ENCODE measurements at places on chromosomes 4 and X. TPM values are rescaled to one million over a fixed set of nuclear protein-coding genes. Genes with fewer than 3 reads are reported as not detected.

DNA sequence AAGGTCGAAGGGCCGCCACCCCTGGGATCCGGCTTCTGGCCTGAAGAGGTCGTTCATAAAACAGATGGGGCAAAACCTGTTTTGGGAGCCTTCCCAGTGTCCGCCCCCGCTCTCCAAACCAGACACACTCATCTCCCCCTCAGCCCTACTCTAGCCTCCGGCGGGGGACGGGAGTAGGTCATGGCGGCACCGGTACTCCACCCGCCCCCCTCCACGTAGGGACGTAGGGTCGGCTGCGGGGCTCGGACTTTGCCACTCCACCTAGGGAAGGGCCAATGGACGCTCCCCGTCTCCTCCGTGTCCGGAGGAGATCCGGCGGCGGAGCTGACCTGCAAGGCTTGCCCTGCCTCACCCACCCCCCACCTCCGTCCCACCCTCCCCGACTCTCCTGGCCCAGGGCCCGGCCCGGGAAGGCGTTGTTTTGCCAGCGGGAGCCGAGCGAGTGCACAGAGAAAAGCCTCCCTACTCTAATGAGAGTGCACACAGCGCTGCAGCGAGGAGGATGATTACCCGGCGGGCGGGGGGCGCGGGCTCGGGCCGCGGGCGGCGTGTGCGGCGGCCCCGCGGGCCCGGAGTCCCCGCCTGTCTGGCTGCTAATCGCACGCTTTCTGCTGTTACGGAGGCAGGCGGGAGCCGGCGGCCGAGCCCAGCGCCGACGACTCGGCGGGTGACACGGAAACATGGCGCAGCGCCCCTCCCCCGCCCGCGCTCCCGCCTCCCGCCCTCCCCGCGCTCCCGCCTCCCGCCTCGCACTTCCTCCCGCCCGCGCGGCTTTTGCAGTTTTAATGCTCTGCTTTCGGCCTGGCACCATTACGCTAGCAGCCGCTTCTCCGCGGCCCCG lies 8.3 kb upstream of the BCOR start:
- peaks cover 6% of the 10 kb centered on the region for H3K4me1 ChIP-seq
- H3K4me3 ChIP-seq, result peak overlapping the region; percentile 75
- no peaks in the 10 kb centered on the region for H3K27me3 ChIP-seq
- peak overlapping the region; percentile 72 for H3K27ac ChIP-seq

DNA sequence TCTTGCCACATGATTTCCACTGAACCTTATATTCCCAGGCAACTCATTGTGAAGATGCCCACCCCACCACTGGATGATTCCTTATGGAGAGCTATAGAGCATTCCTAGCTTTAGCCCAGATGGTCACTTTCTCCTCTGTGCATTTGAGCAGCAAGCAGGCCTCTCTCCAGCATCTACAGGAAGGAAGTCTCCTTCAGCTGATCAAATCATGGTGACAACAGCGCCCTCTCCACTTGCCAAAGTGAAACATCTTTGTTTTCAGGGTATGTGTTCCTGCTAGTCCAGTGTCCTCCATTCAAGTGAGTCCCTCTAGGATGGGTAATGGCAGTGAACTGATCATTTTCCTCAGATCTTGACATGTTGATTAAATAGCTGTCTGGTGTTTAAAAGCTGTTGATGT lies 10.9 kb upstream of the SYTL5 start:
- H3K4me1 ChIP-seq, result no peaks in the 10 kb centered on the region
- no peak overlapping the region for H3K4me3 ChIP-seq
- DNase-seq, result no peak
- no peaks in the 10 kb centered on the region for H3K36me3 ChIP-seq
- no peak overlapping the region for H3K27ac ChIP-seq

DNA sequence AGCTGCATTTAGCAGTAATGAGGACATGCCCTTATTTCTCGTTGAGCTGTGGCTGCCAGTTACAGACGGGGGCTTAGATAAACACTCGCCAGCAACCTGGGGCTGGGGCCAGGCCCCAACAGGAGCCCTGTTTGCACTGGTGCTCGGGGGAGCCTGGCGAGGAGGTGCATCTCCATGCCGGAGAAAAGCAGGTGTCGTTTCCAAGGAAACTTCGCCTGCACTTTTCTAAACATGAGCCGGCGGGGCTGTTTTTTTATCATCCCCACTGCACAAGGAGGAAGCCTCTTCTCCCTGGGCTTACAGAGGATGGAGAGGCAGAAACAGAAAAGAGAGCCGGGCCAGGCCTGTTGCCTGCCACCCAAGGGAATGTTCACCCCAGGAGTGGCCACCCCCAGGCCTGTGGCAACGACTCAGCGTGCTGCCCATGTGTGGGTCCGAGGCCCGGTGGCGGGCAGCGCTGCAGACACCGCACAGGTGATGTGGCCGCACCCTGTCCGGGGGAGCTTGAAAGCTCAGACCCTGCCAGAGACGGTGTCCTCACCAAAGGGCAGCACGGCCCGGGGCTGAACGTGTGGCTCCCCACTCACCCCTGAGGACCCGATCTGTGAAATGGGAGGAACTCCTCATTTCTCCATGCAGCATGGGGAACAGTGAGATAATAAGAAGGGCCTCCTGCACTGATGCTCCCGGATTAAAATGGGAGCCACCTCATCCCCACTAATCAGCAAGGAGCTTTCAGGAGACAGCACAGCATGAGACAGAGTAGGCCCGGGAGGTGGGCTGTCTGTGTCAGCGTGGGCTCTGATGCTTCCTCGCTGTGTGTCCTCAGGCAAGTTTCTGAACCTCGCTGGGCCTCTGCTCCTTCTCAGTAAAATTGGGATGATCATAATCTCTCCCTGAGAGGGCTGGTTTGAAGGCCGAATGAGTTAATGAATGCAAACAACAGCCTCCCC lies 33.8 kb upstream of the ADRA2C start:
- H3K27me3 ChIP-seq, result peaks cover 7% of the 10 kb centered on the region
- H3K27ac ChIP-seq, result no peak overlapping the region
- H3K36me3 ChIP-seq, result no peaks in the 10 kb centered on the region
- no peak for DNase-seq

DNA sequence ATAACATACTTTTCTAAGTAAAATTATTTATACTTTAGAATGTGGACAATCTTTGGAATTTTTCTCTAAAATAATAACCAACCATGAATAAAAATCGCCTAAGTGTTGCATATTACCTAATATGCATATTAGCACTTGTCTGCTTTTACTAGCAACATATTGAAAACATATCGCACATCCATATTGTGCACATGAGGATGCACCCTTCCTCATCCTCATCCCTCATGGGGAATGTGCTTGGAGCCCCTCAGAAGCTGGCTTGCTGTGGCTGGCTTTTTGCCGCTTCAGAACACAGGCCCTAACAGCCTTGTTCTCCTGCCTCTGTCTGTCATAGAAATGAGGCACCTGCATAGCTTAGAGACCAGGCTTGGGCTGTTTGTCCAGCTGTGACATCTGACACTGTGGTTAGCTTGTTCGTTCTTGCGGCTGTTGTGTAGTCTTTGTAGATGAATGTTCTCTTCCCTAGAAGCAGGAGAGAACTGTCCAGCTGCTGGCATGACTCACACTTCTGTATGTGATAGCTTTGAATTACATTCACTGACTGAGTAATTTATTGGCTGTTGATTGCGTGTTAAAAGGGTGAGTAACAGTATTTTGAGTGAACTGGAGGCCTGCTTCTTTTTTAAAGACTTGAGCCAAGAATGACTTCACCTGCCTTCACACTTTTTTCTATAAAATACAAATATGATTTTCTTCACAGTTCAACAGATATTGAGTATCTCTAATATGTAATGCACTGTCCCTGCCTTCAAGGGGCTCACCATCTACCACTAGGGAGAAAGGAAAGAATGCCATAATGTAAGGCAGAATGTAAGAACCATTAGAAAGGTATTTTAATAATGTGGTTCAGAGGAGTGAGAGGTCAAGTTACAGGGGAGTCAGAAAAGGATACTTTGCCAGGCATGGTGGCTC lies 81.9 kb downstream of the HMGB2 start:
- no peaks in the 10 kb centered on the region for H3K27me3 ChIP-seq
- no peak overlapping the region for H3K27ac ChIP-seq
- DNase-seq, result peak; percentile 62

DNA sequence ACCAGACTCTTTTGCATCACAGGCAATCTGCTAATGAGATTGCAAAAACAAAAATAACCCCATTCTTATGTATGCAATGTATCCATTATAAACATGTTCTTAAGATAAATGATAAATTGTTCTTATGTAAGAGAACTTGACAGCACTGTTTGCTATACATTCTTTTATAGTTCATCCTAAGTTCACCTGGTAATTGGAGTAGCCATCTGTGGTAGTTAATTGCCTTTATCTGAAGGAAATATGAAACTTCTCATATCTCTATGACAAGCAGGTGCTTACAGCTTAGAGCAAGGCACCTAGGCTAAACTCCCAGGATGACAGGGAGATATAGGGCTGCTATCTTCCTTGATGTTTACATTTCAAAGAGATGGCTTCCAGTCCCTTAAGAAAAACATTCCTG lies 21.3 kb upstream of the CLCN5 start:
- no peak overlapping the region for H3K27ac ChIP-seq
- peaks cover 10% of the 10 kb centered on the region for H3K36me3 ChIP-seq
- no peak for DNase-seq
- H3K4me1 ChIP-seq, result no peaks in the 10 kb centered on the region
- H3K27me3 ChIP-seq, result peaks cover 30% of the 10 kb centered on the region

GRCh38 chr4:184292877-184293276 lies 75.2 kb upstream of the ENPP6 start:
- H3K4me1 ChIP-seq, result peaks cover 15% of the 10 kb centered on the region
- DNase-seq, result no peak
- no peak overlapping the region for H3K4me3 ChIP-seq
- H3K27me3 ChIP-seq, result no peaks in the 10 kb centered on the region
- no peaks in the 10 kb centered on the region for H3K36me3 ChIP-seq

GRCh38 chrX:39532761-39533160 lies 565.0 kb downstream of the BCOR start:
- peaks cover 36% of the 10 kb centered on the region for H3K27me3 ChIP-seq
- no peaks in the 10 kb centered on the region for H3K4me1 ChIP-seq
- H3K36me3 ChIP-seq, result no peaks in the 10 kb centered on the region
- H3K4me3 ChIP-seq, result no peak overlapping the region
- no peak overlapping the region for H3K27ac ChIP-seq

DNA sequence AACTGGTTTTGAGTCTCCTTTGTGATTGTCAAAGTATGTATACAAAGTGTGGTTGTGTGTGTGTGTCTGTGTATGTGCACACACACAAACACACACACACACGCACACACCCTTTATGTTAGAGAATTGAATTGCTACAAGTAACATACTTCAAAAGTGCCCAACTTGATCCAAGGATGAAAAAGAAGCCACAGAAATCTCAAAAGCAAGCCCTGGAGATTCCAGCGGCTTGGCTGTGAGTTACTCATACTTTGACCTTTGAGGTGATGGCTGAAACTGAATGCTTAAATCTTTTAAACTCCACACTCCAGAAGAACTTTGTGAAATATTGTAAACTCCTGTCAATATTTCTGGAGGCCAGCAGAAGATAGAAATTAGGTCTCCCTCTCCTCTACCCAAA lies 168.4 kb upstream of the NRK start:
- no peaks in the 10 kb centered on the region for H3K27me3 ChIP-seq
- H3K27ac ChIP-seq, result no peak overlapping the region
- no peaks in the 10 kb centered on the region for H3K36me3 ChIP-seq

DNA sequence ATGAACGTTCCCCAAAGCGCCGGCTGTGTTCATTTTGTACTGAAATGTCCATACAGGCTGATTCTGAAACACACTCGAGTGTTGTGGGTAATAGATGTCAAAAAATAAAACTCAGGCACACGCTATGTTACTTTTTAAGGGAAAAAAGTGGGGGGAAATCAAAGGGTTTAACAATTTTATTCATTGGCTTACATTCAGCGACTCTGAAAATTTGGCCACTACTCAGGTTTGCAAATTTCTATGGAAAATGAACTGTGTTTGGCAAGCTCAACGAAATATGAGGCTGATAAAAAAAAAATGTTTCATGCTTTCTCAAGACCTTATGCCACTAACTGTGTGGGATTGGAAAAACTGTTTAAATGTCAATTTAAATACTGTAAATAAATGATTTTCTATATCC lies 18.5 kb downstream of the AMELX start:
- no peak for DNase-seq
- H3K27ac ChIP-seq, result no peak overlapping the region
- no peak overlapping the region for H3K4me3 ChIP-seq
- H3K27me3 ChIP-seq, result no peaks in the 10 kb centered on the region
- H3K4me1 ChIP-seq, result no peaks in the 10 kb centered on the region
- H3K36me3 ChIP-seq, result no peaks in the 10 kb centered on the region

- peaks cover 17% of the 10 kb centered on the region for H3K27me3 ChIP-seq
- DNase-seq, result no peak
- H3K36me3 ChIP-seq, result no peaks in the 10 kb centered on the region
- no peak overlapping the region for H3K27ac ChIP-seq
These were observed 5.3 kb upstream of the FGA start for GRCh38 chr4:154595807-154596206.

- H3K4me3 ChIP-seq, result no peak overlapping the region
- no peak for DNase-seq
- H3K36me3 ChIP-seq, result peaks cover 4% of the 10 kb centered on the region
- H3K27me3 ChIP-seq, result peaks cover 57% of the 10 kb centered on the region
- peaks cover 9% of the 10 kb centered on the region for H3K4me1 ChIP-seq
- H3K27ac ChIP-seq, result no peak overlapping the region
These were observed 14.9 kb upstream of the EXOSC9 start for GRCh38 chr4:121786221-121786620.

DNA sequence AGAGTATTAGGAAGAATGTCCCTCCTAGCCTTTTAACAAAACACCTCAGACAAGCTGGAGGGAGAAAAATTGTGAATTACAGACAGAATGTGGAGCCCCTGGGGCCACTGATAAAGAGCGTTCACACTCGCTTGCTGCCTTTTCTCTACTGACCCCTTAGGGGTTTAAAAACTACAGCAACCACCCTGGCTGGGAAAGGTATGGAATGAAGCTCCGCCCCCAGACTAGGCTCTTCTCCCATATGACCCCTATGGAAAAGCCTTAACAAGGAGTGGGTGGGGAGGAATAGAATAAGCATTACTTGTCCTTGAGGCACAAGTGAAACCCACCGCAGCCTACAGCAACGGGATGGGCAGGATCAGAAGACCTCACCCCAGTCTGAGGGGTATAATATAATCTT lies 26.3 kb downstream of the ANKRD50 start:
- no peaks in the 10 kb centered on the region for H3K4me1 ChIP-seq
- DNase-seq, result no peak
- no peak overlapping the region for H3K27ac ChIP-seq
- H3K27me3 ChIP-seq, result no peaks in the 10 kb centered on the region
- H3K36me3 ChIP-seq, result no peaks in the 10 kb centered on the region

GRCh38 chr4:95159384-95159783 lies 389.4 kb downstream of the UNC5C start:
- H3K4me1 ChIP-seq, result peaks cover 42% of the 10 kb centered on the region
- no peaks in the 10 kb centered on the region for H3K36me3 ChIP-seq
- no peak for DNase-seq
- H3K27me3 ChIP-seq, result peaks cover 7% of the 10 kb centered on the region
- H3K27ac ChIP-seq, result no peak overlapping the region
- H3K4me3 ChIP-seq, result no peak overlapping the region

The NAT8L gene
- 0.05 TPM for total RNA-seq

The RNF4 gene
- 136 TPM for total RNA-seq

The DUSP9 gene
- total RNA-seq, result not detected

The TEX11 gene
- not detected for total RNA-seq
